ENCODE measurements at places on chromosomes 3 and 15. TPM values are rescaled to one million over a fixed set of nuclear protein-coding genes. Genes with fewer than 3 reads are reported as not detected.

Gene CADM2
- total RNA-seq: 6.5 TPM

Gene CKMT1A
- total RNA-seq: 3.3 TPM

Gene BCHE
- total RNA-seq: 13.5 TPM

Gene ZMYND10
- total RNA-seq: 0.26 TPM

Gene NPAP1
- not detected for total RNA-seq

Measured in right atrium auricular region (tissue), 2 donors.